HFFc6 (cell line): ENCODE measurements at places on chromosomes 2 and 18.

GRCh38 chr18:75199327-75199726 is 9.6 kb downstream of the PTGR3 start:
- no peak for DNase-seq

GRCh38 chr18:58909521-58909920 is 44.8 kb downstream of the ZNF532 start:
- no peak for DNase-seq

DNA sequence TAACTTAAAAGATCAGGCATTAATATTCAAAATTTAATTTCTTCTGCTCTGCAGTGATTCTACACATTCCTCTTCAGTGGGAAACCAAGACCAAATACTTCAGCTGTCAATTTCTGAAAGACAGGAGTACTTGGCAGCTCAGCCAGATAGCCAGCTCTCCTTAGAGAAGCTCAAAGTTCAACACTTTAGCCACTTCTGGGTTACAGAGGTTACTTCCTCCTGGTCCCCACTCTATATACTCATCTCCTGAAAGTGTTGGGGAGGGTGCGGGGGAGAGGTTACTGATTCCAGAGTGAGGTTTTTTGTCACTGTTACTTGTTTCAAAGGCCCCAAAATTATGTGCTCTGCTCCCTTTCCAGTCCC is 4.1 kb downstream of the CYTIP start:
- no peak for DNase-seq

DNA sequence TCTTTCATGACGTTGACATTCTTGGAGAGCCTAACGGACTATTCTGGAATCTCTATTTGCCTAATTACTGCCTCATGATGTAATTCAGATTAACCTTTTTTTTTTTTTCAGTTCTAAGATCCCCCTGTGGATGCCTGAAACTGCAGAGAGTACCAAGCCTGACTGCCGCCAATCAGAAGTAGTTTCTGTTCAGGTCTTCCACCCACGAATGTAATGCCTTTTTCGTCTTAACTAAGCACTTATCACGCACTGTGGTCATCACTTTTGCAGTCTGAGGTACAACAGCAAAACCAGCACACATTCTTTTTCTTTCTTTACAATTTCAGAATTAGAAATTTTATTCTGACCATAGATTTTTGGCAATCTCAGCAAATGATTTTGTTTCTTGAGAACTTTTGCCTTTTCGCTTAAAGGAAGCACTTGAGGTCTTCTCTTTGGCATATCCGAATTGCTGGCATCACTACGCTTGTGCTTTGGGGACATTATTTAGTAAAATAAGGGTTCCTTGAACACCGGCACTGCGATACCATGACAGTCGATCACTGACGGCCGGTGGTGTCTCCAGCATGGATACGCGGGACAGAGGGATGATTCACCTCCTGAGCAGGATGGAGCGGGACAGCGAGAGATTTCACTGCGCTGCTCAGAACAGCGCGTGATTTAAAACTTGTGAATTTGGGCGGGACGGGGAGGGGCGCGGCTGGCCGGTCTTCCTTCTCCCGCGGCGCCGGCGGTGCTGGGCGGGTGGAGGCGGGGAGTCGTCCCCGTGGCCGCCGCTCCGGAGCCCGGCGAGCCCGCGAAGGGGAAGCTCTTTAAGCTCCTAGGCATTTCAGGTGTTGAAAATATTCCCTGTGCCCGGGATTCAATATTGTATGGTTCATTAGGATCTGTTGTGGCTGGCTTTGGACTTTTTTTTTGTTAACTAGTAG is 32.0 kb upstream of the GPR55 start:
- peak; percentile 13 for DNase-seq
